ENCODE measurements at places on chromosomes 16 and 17.

DNA sequence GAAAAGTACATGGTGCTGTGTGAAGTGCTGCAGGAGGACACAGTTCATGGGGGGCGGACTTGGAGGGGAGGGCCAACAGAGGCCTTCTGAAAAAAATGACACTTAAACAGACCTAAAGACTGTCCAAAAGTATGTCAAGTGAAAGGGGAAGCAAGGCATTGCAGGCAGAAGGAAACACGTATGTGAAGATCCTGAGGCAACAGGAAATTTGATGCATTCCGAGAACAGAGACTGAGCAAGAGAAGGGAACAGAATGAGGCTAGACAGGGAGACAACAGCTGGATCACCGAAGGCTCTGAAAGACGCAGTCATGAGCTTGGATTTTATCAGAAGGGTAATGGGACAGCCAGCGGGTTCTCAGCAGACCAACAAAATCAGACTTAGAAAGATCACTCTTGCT is 1.1 kb downstream of the IFT20 start:
- no peak for DNase-seq

- no peak for DNase-seq
Observed at GRCh38 chr17:57017625-57018024, 39.7 kb downstream of the SCPEP1 start.

DNA sequence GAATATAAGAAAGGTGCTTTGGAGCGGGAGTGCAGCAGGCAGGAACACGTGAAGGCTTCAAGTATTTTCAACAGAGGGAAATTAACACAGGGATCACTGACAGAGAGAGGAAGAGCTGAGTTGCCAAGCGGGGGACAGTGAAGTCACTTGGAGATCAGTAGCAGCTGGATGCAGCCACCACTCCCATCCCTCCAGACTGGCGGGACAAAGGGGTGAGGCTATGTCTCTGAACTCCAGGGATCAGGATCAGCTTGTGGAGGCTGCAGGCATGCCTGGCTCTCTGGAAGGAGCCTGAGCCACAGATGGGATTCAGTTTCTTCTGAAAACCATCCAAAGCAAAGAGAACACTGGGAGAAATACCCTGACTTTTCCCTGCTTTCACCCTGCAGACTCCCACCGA is 113.7 kb upstream of the IRX3 start:
- no peak for DNase-seq

DNA sequence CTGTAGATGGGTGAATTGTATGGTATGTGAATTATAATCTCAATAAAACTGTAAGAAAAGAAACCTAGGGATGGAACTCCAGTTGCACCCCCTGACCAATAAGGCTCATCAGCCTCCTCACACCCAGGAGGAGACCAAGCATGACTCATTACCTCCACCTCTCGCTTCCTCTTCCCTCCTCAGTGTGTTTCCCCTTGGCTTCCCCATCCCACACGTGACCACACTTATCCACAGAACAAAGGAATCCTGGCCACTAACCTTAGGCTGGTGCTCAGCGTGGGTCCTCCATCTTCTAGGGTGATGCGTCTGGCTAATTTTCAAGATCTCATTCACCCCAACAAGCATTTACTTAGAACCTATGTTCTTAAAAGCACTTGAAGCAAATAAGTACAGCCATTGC is 36.2 kb upstream of the MAP3K14 start:
- DNase-seq, result no peak

DNA sequence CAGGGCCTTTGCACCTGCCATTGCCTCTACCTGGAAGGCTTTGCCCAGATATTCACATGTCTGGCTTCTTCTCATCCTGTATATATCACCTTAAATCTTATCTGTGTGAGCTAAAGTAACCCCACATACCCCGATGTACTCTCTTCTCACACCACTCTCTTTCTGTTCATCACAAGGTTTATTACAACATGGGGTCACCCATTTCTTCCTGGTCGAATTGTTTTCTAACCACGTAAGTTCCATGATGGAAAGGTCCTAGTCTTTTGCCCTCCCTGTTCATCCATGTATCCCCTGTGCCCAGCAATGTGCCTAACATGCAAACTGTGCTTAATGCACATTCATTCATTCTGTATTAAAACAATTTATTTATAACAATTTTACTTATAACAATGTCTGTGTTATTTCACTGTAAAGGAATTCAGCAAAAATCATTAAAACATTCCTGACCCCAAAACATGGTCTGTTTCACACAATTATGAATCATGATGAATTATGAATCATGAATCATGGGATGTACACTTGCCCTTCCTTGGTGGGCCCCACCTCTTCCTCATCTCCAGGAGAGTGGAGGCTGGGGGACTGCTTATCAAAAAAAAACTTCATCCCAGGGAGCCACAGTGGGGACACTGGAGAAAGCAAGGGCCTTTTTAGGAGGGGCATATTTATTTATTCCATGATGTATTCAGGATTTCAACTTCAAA is 336.4 kb downstream of the GRIN2A start:
- no peak for DNase-seq

GRCh38 chr17:47907932-47908562 is 12.0 kb downstream of the SP2 start:
- no peak for DNase-seq

DNA sequence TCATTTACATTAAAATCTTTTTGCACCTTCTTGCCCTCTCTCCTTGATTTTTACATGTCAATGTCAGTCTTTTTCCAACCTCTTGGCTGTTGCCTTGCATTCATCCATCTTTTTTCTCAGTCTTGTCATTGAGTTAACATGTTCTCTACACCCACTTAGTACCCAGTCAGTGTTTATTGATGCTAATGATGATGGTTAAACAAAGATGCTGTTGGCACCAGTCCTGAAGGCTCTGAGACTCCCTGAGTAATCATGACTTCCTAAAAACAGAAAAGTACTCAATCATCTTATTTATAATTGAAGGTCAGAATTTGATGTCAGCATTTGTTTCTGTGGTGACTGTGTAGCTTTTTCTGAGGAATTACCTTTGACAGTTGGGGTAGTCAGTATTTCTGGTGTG is 104.5 kb downstream of the NLK start:
- no peak for DNase-seq

- DNase-seq, result no peak
Observed at GRCh38 chr17:78348055-78348770, 11.7 kb downstream of the SOCS3 start.

GRCh38 chr17:73098919-73099318 is 6.4 kb upstream of the SLC39A11 start:
- no peak for DNase-seq

DNA sequence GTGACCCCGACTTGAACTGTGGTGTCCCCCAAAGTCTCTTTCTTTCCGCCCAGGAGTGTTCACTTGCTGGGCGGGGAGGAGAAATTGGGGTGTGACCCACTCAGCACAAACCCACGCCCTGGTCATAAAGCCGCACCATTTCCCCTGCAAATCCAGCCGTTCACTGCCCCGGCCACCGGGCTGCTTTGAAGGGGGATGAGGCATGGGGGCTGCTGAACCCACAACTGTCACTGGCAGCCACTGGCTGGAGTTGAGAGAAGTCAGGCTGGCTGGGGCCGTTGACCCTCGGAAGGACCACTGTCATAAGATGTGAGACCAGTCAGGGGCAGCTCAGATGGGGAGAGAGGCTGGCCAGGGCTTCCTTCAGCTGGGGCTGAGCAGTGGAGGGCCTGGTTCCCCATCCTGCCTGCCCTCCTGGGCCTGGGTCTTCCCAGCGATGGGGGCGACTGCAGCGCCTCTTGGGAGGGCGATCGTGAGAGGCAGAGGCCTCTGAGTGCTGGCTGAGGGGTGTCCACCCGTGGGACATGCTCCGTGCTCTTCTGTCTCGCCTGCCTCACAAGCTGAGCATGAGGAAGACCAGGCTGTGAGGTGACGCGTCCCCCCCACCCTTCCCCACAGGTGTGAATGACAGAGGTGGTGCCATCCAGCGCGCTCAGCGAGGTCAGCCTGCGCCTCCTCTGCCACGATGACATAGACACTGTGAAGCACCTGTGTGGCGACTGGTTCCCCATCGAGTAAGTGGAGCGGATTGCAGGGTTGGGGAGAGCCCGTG is 19.5 kb downstream of the C16orf90 start:
- no peak for DNase-seq

DNA sequence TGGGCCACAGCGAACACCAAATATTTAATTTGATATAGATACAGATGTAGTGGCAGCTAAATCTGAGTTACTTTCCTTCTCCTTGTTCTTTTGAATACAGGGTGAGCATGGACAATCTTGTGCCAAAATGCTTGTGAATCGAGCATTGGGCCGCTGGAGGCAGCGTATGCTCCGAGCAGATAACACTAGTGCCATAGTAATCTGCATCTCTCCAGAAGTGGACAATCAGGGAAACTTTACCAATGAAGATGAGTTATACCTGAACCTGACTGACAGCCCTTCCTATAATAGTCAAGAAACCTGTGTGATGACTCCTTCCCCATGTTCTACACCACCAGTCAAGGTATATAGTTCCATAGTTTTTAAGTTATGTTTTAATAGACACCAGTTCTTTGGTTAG is 21.2 kb upstream of the BCAS3 start:
- no peak for DNase-seq

DNA sequence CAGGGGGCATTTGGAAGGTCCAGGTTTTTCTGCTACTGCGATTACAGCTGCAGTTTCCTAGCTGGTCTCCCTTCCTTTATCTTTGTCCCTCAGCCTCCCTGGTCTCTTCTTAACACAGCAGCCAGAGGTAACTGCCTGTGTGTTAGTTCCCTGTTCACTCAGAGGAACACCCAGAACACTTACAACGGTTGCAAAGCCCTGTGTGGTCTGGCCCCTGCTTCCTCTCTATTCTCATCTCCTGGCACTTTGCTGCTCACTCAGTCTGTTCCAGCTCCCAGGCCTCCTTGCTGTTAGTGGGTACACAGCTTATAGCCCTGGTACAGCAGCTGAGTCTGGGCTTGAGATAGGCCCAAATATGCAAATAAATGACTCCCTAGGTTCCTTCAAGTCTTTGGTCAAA is 16.4 kb downstream of the NTN1 start:
- no peak for DNase-seq

DNA sequence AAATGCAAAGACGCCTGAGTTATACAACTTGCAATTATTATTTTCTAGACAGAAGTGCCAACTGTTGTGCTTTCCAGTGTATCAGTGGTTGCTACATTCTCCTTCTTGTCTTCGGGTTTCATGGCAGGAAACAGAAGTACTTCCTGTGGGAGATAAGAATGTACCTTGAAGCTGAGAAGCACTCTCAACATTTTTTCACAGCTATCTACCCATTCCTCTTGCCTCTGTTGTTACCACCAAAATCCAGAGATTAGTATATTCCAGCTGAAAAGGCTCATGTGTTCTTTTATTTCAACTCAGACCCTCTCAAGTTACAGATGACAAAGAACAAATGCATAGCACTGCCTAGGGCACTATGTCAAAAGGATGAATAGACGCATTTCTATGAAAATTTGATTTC is 4.8 kb upstream of the ADAT1 start:
- peak; percentile 16 for DNase-seq

Measured in A673 (cell line).